ENCODE measurements at places on chromosomes 1 and 21.

DNA sequence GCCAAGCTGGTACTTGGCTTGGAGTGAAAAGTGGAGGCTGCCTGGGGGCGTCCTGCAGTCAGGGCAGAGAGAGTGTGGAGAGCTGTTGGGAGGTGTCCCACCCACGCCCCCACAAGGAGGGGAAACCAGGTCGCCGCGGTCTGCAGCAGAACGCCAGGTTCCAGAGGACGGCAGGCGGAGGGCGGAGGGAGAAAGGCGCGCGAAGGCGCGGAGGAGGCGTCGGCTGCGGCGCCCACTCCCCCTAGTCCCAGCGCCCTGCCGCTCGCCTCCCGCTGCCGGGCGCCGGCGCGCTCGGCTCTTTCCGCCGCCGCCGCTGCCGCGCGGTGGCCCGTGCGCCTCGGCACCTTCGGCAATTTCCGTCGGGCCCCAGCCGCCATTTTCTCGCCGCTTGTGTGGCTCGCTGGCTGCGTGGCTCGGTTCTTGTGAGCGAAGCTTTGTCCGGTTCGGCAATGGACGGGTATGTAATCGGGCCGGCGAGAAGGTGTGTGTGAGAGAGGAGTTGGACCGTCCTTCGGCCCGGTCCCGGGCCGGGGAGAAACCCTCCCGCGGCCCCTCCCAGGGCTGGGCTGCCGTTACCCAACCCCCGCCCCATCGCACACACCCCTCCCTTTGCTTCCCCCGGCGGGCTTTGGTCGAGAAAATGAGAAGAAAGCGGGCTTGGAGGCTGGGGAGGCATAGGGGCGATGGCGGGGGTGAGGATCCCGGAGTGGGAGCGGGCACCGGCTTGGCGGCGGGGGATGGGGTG lies at the start of gene PTBP2:
Gene PTBP2 (plus strand): TSS at position 369 of the 745 bp plus-strand sequence. CDS start 81 bp downstream, at position 450.
- peak; percentile 88 for DNase-seq

DNA sequence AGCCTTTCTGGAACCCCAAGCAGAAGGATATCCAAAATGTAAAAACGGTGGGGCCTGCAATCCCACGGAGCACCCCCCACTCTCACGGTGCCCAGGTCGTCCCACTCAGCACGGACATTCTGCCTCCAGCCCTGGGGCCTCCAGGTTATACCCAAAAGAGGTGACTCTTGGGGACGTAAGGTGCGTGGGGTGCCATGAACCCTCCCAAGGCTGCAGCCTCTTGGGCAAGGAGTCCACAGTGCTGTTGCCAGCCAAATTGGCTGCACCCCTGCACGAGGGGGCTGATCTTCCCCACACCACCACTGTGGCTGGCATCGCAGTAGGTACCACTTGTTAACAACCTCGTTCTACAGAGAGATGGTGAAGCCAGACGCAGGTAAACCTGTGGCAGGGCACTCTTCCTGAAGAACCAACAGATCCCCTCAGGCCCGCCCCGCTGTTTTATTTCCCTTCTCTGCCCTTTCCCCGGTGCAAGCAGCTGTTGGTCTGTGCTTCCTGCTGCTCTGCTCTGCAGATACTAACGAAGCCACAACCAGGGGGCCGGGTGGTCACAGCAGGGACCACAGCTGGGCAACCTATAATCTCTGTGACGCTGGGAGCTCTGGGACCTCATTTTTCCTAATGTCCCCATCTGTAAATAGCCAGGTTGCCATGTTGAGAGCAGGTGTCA lies 8.7 kb downstream of the TFF3 start:
- DNase-seq = no peak

DNA sequence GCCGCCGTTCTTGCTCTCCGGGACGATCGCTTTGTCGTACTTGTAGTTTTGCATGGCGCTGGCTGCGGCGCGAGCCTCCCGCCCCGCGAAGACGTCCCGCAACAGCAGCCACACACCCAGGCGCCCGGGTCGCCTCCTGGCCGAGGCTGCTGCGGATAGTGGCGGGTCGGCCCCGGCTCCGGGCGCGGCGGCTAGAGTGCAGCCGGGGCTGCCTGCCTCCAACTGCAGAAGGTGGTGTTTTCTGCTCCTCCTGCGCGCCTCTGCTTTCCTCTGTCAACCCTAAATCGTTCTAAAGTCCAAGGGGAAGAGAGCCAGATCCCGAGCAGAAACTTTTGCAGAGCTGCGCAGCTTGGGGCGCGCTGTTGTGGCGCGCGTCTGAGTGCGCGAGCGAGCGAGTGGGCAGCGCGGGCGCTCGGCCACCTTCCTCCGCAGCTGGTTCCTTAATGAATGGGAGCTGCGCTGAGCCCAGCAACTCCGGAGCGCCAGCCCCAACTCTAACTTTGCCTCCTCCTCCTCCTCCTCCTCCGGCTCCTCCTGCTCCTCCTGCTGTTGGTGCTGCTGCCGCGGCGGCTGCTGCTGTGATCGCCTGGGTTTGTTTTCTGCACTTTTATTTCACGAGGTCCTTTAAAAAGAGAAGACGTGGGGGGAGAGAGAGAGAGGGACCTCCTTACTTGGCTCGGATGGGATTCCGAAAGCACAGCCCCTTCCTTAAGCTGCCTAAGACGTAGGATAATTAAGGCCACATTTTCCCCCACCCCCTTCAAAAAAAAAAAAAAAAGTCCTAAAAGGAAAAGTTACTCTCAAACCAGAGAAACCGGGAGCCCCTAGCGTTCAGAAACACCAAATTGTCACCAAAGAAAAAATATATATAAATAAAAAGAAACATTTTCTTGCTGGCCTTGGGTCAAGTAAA lies at the start of gene PLPP3:
Gene PLPP3 (minus strand): TSS at position 601 of the 913 bp plus-strand sequence. CDS start 547 bp downstream, at position 54.
- peak; percentile 59 for DNase-seq

- DNase-seq = no peak
These were observed 1.8 kb downstream of the CCDC17 start for GRCh38 chr1:45621895-45622523.

- no peak for DNase-seq
These were observed 27.9 kb downstream of the MORC3 start for GRCh38 chr21:36347962-36348328.

DNA sequence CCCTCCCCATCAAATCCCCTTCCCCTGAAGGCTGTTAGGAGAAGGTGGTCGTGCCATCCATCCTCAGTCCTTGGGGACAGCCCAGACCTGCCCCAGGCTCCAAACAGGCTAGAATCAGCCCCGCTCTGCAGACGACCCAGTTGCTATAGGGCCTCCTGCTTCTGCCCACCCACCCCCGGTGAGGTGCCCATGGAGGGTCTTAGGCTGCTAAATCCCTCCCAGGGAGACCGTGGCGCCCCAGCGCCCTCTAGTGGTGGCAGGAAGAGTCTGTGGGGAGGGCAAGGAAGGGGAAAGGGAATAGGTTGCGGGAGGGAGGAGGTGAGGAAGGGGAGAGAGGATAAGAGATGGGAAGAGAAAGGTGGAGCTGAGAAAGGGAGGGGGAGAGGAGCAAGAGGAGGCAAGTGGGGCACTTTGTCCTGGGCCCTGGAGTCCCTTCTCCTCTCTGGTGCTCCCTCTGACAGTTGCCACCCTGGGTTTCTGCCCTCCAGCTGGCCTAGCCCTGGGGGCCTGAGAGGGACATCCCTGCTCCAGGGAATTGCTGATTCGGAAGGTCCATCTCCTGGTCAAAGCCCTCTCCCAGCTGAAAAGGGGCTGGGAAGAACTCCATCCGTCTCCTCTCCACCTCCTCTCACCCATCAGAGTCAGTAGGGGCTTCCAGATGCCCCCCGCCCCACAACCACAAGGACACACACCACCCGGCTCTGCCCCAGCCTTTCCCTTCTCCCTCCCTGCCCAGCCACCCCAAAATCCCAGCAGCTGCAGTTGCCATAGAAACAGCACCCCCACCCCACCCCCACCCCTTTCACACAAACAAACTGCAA lies 55.4 kb downstream of the CAMK2N1 start:
- DNase-seq = peak; percentile 45

GRCh38 chr1:232554409-232554808 lies 75.5 kb downstream of the SIPA1L2 start:
- no peak for DNase-seq

- DNase-seq = no peak
These were observed 44.8 kb downstream of the DPYD start for GRCh38 chr1:97875996-97876395.

DNA sequence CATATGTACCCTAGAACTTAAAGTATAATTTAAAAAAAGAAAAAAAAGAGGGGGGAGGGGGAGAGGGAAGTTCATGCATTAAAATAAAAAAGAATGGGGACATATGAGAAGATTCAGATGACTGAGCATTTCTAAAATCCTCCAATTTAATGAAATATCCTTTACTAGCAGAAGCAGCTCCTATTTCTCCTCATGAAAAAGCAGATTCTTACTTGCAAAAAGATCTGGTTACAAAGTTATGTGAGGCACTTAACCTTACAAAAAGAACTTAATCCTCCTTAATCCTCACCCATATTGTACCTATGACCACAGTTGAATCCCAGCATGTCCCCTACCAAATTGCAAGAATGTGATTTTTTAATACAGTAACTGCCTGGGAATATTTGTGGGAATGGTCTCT lies 298.5 kb downstream of the SRGAP2C start:
- no peak for DNase-seq

Data from DND-41 (cell line).